ENCODE measurements at places on chromosomes 4 and X.

DNA sequence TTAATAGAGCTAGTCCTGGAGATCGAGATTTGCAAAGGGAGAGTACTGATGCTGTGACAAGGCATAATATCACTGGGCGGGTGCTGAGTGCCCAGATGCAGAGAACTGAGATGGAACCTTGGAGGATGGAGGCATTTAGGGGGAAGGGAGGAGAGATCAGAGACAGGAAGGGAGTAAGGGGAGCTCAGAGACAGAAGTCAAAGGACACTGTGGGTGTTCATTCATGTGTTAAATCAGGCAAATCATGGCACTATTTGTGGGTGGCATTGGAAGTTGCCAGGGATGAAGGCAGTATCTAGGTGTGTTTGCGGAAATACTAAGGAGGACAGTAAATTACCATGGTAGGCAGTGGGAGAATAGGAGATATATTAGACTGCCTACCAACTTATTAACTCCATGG lies 135.0 kb downstream of the RBM46 start:
- no peak for DNase-seq

- DNase-seq, result peak; percentile 8
Measured at GRCh38 chrX:11944501-11944900, 186.5 kb downstream of the MSL3 start.

DNA sequence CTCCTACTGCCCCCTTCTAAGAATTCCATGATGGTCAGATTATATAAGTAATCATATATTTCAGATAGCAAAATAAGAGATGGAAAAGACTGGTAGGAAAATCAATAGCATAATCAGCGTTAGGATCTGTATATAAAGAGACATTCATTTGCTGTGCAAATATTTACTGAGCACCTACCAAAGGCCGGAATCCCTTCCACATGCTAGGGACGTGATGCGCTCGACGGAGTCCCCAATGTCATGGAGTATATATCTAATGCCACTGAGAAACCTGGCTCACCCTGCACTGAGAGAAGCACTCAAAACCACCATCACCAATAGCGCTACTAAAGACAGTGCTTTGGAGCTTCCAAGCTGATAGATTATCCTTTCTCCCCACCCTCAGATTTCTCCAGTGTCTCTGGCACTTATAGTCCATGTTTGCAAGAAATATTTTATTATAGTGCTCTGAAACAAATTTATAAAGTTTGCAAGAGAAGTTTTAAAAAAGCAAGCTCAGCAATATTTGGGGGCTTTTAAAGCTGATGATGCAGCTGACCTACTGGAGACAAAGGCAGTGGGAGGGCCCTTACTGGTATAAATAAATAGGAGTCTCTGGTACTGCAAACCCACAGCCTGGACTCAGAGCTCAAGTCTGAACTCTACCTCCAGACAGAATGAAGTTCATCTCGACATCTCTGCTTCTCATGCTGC lies at the start of gene CXCL13:
CXCL13 (plus strand) TSS at position 611 of the 693 bp plus-strand sequence; CDS start at position 657, 46 bp downstream.
- no peak for DNase-seq

DNA sequence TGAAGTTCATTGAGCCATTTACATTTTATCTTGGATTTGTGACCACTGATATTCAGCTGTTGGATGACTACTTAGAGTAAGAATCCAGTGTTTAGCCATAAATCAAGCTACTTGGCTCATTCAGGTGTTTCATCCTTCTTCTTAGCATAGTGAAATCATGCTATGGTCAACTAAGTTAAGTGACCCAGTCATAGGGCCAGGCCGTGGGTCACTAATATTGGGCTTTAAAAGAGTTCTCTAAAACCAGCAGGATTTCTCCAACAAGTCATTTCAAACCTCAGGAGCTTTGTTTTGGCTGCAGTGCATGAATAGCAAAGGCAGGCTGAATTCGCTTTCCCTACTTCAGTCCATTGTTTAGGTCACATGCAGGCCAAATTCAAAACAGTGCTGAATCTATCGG lies 181.0 kb downstream of the MAML3 start:
- DNase-seq, result no peak

GRCh38 chrX:73069365-73070035 lies 9.8 kb downstream of the PABPC1L2A start:
- no peak for DNase-seq

DNA sequence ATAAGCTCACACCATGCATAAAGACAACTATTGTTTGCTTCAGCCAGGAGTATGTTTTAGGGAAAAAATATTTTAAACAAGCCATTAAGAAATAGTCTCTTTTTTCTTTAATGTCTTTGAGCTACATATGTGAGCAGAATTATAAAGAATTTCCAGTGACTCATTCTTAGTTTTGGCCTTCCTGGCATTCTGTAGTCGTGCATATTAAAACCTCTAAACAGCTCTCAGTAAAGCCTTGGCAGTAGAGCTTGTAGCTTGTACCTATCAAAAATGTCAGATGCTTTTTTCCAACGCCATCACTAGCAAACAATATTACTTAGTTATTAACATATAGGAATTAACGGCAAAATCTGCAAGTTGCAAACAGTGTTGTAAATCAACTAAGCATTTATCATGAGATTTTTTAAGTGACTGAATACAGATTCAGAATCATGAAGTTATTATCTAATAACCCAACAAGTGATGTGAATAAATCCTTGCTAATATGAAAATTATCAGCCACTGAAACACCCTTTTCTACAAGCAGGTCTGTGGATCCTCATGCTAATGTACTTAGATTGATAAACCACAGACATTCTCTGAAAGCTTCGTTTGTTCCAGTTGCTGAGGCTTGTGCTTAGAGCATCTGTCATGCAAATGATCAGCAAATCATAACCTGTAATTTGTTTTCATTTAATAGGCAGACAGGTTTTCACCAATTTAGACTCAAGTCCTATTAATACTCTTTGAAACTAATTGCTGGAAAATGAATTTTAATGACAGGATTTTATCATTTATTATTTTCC lies 412.0 kb upstream of the ATOH1 start:
- DNase-seq, result no peak

DNA sequence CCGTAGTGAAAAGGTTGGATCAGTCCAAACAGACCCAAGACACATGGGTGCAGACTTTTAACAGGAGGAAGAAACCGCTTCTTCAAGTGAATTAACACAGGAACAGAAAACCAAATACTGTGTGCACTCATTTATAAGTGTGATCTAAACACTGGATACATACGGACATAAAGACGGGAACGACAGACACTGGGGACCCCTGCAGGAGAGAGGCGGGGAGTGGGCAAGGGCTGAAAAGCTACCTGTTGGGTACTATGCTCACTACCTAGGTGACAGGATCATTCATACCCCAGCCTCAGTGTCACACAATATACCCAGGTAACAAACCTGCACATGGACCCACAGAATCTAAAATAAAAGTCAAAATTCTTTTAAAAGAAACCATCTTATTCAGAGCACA lies 326.0 kb upstream of the NOCT start:
- no peak for DNase-seq

DNA sequence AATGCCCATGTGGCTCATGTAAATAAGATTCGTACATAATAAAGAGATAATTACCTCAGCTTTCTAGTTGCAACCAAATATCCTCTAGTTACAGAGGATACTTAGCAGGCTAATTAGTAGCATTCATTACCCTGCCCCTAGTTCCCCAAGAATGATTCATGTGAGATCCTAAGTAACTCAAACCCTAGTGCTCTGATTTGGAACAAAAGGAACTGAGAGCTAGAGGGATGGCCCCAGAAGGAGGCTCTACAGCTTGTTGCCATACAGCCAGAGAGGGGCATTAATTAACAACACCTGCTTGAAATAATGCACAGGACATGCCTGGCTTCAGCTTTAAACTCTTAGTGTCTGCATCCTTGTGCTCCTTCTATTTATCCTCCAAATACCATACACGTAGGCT lies 32.6 kb upstream of the CBR4 start:
- DNase-seq, result no peak

- DNase-seq, result no peak
Measured at GRCh38 chrX:17007134-17007768, 60.8 kb downstream of the REPS2 start.

GRCh38 chr4:118281611-118282442 lies 71.0 kb downstream of the PRSS12 start:
- DNase-seq, result no peak

- no peak for DNase-seq
Measured at GRCh38 chr4:71202705-71203104, 136.1 kb upstream of the SLC4A4 start.

DNA sequence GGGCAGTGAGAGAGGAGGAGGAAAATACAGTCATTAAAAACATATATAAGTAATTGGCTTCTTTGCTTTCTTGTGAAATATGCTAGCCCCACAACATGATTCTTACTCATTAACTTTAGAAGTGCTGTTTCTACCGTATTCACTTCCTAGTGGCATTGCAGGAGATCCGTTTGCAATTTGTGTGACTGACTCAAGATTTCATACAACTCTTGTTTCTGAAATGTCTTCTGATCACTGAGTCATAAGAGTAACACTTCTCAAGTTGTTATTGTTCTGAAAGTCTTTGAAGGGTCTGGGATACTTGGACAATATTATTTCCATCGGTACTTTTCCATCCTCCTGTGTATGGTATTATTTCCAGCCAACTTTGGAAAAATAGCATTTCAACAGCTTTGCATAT lies 310.8 kb downstream of the PACRGL start:
- DNase-seq, result no peak

DNA sequence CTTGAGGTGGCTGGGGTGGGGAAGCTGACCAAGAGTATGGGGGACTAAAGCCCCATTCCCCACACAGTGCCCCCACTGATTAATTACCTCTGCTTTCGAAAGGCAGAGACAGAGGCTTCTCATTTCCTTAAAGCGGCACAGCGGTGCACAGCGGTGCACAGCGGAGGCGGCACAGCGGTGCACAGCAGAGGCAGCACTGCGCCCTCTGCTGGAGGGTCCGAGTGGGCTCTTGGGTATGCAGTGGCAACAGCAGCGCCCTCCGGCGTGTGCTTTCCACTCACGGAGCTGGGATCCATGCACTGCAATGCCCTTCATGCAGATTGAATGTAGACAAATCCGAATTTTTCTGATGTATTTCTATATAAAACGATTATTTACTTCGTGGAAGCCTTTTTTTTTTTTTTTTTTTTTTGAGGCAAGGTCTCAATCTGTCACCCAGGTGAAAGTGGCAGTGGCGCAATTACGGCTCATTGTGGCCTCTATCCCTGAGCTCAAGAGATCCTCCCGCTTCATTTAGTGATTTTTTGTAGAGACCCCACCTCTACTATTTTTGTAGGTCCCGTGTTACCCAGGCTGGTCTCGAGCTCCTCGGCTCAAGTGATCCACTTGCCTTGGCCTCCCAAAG lies 19.7 kb upstream of the PRPS2 start:
- DNase-seq, result no peak

GRCh38 chr4:17515445-17516407 lies 761 bp downstream of the CLRN2 start:
- DNase-seq, result no peak

DNA sequence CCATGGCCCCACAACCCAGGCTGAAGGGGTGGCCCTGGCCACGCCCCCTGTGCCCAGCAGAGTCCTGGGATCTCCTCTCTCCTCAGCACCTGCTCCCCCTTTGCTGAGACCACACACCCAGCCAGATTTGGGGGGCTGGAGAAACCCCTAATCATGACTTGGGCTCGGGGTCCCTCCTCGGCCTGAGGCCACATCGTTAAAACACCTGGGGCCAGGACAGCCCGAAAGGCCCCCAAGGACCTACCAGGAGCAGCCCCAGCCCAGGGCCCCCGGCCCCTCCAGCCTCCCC lies 116.7 kb downstream of the FAM53A start:
- no peak for DNase-seq

GRCh38 chr4:1246111-1246881 lies 2.6 kb downstream of the CTBP1 start:
- no peak for DNase-seq

GRCh38 chr4:81196126-81196650 lies 18.8 kb downstream of the PRKG2 start:
- no peak for DNase-seq

DNA sequence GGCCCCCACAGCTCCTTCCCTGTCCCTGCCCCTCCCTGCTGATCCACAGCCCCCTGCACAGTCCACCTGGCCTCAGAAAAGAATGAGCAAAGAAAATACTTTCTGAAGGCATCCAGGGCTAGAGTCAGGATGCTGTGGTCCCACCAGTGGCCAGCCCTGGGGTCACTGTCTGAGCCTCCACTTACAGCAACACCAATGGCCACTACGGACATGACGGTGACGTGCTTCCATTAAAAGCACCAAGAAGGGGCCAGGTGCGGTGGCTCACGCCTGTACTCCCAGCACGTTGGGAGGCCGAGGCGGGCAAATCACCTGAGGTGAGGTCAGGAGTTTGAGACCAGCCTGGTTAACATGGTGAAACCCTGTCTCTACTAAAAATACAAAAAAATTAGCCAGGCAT lies 4.0 kb downstream of the JAKMIP1 start:
- no peak for DNase-seq

DNA sequence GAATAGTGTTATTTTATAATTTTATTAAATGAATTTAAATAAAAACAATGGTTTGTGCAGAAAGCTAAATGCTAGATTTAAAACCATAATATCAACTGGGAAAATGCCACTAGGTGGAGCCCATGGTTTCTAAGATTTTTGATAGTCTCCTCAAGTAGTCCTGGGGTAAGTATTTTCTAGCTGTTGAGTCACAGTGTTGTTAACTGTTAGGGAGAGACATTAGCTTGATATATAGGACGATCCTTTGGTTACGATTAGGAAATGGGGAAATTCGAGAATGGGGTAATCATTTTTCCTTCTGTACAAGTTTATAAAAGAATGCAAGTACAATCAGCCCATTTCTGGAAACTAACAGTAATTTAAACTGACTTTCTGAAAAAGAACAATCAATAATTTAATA lies 378.4 kb downstream of the ANKRD50 start:
- peak; percentile 23 for DNase-seq

GRCh38 chr4:110867981-110868720 lies 245.3 kb upstream of the PITX2 start:
- no peak for DNase-seq

GRCh38 chr4:185761352-185762235 lies 50.4 kb downstream of the SORBS2 start:
- DNase-seq, result no peak

- DNase-seq, result no peak
Measured at GRCh38 chr4:74327762-74328161, 19.5 kb downstream of the EPGN start.

DNA sequence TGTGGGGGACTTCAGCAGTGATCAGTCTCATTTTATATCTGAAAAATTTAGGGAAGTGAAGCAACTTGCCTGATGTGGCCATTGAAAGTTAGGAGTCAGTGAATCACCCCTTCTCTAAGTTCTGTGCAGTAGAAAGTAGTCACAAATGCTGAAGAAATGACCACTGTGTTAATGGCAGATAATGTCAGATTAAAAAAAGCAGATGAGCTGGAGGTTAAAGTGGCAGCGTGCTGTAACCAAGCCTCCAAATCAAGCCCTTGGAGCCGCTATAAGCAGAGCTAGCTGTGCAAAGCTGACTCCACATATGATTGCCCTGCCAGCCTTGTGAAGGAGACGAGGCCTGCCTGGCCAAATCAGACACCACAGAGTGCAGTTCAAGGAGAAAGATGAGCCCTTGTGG lies 39.2 kb upstream of the PDE5A start:
- no peak for DNase-seq

GRCh38 chrX:119391279-119391678 lies 7.9 kb upstream of the SLC25A43 start:
- DNase-seq, result no peak
